Right ventricle myocardium inferior (tissue), 1 donor: ENCODE measurements at places on chromosomes 3 and 15.

DNA sequence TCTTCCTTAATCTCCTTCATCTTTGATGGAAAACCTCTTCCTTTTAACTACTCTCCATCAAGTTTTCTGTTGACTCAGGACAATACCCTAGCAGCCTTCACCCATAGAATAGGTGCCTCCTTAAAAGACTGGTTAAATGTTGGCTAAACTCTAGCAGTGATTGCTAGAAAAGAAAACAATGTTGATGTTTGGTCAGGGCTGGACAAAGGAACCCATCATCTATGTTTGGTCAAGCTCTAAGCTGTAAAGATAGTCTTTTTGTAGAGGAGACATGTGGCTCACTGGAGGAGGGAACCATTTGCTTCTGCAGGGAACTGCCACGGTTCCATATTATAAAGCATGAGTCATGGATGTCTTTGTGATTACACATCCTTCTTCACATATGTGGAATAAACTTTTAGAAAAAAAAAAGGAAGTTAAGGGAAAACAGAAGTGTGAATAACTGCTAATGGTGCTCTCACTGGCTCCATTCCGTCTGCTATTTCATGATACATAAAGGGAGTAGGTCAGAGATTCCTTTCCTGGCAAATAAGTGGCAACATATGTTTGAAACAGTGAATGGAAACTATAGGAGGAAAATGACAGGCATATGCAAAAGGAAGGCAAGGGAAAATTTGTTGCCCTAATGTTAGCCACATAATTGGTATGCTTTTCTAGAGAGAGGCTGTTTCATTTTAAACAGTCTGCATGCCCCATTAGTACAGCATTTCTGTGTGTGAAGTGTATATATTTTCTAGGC lies 78.2 kb downstream of the CMSS1 start:
- no peak for DNase-seq

DNA sequence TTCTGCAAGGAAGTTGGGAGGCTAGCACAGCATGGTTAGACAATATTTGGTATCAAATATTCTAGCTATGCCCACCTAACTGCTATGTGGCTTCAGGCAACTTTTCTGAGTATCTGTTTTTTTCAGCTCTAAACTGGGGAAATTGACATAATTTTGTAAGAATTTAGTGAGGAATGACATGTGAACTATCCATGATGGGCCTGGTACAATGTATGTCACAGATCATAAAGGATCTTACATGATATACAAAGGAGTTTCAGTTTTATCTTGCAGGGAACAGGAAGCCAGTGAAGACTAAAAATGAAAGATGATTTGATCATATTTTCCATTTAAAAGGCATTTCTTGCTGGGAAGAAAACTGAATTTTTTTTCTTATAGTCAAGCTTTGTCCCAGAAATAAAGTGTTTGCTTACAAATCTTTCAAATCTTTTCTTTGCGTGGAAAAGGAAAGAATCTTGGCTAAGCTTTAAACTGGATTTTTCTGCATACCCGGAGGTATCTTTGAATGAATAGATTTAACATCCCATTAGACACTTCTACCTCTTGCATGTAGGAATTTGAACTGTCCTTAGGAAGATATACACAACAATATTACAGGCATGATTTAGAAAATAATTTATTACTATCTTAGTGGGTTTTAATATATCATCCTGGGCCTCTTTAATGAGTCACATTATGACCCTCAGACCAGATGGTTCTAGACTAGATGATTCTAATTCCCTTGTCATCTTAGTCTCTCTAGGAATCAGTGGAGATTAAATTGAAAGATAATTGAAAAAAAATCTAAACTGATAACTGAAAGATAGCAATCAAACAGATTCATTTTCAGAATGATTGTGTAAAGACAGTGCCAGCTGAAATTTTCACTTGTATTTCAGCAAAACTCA lies 436.0 kb upstream of the THBS1 start:
- DNase-seq, result no peak

GRCh38 chr15:32781781-32782180 lies 64.0 kb downstream of the GREM1 start:
- no peak for DNase-seq

- no peak for DNase-seq
Measured at GRCh38 chr3:155746703-155747102, 1.8 kb upstream of the PLCH1 start.

GRCh38 chr3:155648013-155648591 lies 96.8 kb downstream of the PLCH1 start:
- DNase-seq, result no peak

- no peak for DNase-seq
Measured at GRCh38 chr3:46453526-46454208, 11.0 kb downstream of the LTF start.

- DNase-seq, result no peak
Measured at GRCh38 chr15:93694033-93694432, 537.3 kb upstream of the MCTP2 start.

DNA sequence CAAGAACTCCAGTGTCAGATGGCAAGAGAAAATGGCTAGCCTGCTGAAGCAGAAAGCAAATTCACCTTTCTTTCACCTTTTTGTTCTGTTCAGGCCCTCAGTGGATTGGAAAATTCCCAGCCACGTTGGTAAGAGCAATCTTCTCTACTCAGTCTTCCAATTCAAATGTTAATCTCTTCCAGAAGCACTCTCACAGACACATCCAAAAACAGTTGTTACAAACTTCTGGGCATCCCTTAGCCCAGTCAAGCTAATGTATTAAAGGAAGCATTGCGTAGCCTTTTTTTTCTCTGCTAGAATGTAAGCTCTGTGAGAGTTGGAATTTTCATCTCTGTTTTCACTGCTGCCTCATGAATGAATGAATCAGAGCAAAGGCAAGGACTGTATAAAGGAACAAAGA lies 109.2 kb upstream of the ROBO2 start:
- DNase-seq, result no peak

DNA sequence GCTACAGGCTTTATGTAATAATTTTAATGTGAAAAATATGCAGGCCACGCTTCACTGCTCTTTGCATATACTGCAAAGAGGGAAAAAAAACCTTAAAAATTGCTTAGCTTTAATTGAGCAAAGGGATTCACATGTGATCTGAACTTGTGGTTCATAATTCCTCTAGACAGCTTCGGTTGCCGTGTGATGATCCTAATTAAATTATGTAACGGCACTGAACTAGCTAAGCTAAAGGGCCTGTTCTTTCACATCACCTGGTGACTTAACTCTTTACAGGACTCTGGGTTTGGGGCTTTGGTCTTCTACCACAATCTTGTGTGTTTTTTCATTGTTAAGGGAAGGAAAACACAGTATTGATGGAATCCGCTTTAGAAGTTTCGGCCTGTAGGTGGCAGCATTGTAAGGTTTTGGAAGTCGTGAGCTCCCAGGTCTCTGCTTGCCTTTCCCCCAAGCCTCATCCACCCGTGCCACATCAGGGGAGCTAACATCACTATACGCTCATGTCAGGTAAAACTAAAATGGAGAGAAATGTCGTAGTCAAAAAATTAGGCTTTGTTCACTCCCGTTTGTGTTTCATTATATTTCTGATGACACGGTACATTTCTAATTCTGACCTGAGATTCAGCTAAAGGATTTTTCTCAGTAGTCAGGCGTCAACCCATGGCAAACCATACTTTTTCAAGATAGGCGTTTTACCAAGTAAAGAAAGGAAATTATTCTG lies 205.6 kb upstream of the DPH6 start:
- no peak for DNase-seq

GRCh38 chr3:137191951-137192350 lies 234.2 kb downstream of the IL20RB start:
- DNase-seq, result no peak

- DNase-seq, result no peak
Measured at GRCh38 chr3:163622384-163622783, 1455.9 kb downstream of the SI start.

GRCh38 chr15:86540840-86541467 lies 461.3 kb downstream of the AGBL1 start:
- no peak for DNase-seq

GRCh38 chr3:42905740-42906069 lies 237 bp upstream of the ZNF662 start:
- no peak for DNase-seq

GRCh38 chr3:134111616-134112015 lies 81.9 kb upstream of the SLCO2A1 start:
- no peak for DNase-seq

GRCh38 chr3:40605960-40606359 lies 81.2 kb downstream of the ZNF621 start:
- DNase-seq, result no peak
